ENCODE measurements at places on chromosomes 5 and 9.

DNA sequence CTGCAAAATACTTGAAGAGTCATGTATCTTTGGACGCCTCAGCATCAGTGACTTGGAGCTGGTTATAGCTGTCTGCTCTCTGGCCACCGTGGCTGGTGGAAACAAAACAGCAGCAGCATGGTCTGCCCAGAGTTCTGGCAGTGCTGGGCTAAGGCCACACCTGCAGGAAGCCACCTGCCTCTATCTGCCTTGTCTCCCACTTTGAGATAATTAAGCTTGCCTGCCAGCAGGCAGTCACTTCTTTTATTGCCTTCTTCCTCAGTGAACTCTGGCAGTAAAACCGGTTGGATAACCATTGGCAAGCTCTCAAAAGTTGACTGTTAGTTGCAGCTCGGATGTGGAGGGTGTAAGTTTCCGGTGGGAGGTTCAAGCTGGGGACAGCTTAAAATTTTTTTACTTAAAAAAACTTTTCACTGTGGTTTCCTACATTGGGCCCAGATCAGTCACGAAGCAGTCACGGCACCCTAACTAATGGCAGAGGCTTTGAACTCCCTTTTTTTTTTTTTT lies 4.9 kb downstream of the SMIM3 start:
- DNase-seq, result peak; percentile 85

GRCh38 chr5:16489322-16489791 lies 23.8 kb upstream of the ZNF622 start:
- no peak for DNase-seq

DNA sequence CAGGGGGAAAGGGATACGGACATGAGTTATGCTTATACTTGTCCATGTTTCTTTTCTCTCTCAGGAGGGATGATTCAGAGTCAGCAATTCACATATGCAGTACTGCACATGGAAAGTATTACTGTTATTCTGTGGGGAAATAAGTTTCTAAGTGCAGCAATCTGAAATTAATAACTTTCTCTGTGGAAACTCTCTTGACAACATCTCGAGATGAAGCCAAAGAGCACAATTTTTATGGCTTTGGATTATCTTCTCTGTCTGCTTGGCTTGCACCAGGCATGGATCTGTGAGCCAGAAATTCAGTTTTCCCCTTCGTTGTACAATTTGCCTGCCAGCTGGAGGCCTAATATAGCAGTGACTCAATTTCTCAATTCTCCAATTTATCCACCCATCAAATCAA lies 2.5 kb upstream of the NDFIP1 start:
- no peak for DNase-seq

DNA sequence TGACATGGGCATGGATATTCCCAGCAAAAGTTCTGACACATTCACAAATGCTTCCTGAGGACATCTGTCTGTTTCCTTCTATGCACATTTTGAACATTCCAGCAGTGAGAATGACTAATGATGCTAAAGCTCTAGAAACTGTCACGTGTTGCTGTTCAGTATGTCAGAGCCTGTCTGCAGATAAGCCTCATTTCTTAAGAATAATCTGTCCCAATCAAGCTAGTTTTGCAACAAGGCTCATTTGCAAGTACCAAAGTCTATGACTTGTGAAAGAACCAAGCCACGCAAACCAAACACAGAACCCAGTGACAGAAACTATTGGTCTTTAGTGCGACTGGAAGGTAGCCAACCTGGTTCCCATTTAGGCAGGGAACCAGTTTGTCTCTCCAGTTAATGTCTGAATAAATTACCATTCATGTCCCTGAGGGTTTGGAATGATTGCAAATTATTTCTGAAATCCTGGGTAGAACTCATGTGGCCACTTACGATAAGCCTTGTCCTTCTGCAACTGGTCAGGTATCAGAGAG lies 178.5 kb downstream of the C9orf152 start:
- no peak for DNase-seq

DNA sequence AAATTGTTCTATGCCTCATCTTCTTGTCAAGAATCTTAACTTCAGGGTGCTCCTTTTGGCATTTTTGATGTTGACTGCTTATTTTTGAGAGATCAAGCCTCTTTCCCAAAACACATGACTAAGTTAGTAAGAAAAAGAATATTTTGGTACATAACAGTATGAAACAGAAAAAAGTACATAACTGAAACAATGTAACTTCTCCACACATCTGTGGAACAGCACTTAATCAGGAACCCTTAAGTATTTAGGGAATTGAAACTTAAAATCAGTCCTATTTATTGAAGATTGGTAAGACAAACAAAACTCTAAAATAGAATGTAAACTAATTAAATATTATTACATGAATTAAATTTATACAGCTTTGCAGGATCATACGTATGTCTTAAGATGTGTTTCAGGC lies 103.4 kb downstream of the MELK start:
- DNase-seq, result no peak

DNA sequence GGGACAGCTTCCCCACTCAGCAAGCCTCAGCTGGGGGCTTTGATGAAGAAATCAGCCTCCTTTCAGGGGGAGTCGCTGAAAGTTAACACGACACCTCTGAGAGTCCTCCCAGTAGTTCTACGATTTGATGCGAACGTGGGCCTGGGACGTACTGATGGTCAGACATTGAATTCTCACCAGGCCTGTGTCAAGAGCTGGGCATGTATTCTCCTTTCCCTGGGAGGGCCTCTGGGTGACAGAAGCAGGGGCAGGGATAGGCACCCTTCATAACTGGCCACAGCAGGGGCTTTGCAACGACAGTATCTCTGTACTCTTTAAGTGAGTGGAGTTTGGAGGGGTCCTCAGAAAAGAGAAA lies 15.6 kb upstream of the COL5A1 start:
- DNase-seq, result no peak

DNA sequence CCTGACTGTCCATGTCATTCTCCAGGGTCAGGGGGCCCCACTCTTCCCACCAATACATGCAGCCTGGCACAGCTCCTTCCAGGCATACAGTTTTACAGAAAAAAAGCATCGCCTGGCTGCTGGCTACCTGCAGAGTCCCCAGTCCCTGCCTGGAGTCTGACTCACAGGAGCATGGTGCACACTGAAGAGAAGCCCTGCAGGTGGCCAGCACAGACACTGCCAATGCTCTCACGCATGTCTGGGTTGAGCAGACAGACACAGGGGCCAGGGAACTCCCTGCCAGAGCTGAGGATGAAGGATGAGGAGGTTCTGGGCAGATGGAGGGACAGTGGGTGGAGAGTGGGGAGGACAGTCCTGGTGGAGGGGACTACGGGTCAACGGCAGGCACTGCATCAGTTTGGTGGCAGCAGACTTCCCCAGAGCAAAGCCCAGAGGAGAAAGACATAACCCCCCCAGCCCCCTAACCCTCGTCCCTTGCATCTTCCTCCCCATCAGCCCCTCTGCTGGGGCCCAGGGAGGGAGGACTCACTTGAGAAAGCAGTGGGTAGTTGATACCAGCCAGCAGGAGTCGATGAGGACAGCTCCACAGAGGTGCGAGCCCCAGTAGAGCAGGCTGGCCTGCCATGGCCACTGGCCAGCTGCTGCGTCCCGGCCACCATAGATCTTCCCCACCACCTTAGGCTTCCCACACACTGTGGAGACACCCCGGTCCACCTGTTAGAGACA lies 72.9 kb upstream of the SPTLC1 start:
- no peak for DNase-seq

DNA sequence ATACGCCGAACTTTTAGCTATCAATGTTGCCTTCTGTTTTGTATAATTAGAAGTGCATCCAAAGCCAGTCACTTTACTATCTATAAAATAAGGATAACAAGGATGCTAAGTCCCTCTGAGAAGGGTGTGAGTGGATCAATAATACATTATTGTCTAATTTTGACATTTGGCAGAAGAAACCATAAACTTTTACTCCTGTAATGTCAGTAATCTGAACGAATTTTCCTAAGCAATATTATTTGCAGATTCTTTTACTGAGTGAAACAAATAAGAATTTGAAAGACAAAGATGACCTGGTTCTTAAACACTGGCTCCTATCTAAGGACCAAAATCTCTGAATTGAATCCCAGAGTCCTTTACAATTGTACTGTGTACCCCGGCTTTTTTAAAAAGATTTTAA lies 126.6 kb upstream of the TMEM161B start:
- no peak for DNase-seq

DNA sequence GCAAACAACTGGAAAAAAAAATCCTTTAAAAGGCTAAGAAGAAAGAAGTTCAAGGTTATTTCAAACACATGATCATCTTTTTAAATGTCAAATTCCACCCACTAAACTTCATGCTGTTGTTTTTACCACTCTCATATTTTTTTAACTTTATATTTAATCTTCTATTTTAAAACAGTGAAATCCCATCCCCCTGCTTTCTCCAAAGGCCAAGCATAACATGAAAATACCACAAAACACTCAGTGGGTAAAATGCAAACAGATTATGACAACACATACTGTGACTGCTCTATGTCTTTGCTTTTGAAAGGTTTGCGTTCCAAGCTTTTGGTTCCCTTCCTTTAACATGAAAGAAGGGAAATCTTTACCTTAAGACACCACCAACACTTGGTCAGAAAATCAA lies 127.6 kb downstream of the SNCAIP start:
- no peak for DNase-seq

- DNase-seq, result no peak
These were observed 38.2 kb downstream of the C5orf15 start for GRCh38 chr5:133930061-133930812.
